ENCODE measurements at places on chromosomes 16 and 17.

- DNase-seq: no peak
Observed at GRCh38 chr17:69232650-69233049, 4.0 kb upstream of the ABCA10 start.

DNA sequence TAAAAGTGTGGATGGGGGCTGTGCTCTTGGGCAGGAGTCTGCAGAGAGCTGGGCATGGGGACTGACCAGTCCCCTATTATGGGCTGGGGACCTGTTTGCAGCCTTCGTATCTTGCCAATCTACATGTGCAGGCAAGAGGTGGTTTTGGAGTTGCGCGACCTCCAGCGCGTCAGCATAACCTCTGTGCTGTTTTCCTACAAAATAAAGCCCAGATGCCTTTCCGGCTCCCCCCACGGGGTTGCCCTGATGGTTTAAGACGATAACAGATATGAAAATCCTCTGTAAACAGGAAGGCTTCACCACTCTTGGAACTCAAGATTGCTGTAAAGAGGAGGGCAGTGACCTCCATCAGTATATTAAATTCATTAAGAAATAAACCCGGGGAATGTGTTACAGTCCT lies 16.5 kb upstream of the SPPL2C start:
- no peak for DNase-seq

DNA sequence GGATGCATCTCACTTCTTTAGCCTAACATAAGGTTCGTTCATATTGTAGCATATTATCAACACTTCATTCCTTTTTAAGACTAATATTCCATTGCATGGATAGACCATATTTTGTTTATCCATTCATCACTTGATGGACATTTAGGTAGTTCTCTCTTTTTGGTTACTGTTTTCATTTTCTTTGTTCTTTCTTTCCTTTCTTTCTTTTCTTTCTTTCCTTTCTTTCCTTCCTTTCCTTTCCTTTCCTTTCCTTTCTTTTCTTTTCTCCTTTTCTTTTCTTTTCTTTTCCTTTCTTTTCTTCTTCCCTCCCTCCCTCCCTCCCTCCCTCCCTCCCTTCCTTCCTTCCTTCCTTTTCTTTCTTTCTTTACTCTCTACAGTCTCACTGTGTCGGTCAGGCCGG lies 24.2 kb downstream of the PLCG2 start:
- DNase-seq: no peak

DNA sequence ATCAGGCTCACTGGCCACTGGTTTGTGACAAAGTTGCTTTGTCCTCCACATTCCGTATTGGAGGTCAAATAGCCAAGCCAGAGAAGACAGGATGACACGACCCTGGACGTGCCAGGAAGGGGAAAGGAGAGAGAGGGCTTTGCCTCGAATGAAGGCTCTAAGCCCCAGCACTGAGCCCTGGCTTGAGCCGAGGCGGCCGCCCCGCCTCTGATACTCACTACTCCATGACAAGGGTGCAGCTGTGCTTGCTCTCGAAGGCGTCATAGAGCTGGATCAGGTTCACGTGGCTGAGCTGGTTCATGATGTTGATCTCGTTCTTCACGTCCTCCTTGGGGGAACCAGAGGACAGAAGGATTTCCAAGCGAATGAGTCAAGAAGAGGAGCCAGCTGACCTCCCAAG lies 19.3 kb downstream of the MYLK3 start:
- DNase-seq: no peak
